Mucosa of gallbladder (tissue), 1 donor: ENCODE measurements at places on chromosomes 13 and 19. TPM values are rescaled to one million over a fixed set of nuclear protein-coding genes. Genes with fewer than 3 reads are reported as not detected.

DNA sequence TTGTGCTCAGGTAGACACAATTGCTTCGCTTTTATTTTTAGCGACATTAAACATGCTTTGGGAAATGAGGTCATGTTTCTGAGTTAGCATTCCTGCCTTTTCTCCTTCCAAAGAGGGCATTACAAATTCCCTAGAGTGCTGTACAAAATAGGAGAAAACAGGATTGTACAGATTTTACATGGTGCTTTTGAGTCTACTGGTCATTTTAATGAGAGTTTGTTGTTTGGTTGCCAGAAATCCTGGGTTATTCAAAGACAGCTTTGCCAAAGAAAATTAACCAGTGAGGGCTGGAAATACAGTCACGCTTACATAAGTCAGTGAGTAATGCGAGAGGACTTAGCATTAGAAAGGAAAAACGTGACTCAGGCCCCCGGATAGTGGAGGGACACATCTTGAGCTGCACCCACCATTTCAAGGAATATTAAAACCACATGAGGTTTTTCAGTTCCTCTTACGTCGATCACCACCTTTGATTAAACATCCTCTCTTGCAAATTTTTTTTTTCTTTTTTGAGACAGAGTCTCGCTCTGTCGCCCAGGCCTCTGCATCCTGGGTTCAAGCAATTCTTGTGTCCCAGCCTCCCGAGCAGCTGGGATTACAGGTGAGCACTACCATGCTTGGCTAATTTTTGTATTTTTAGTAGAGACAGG, 55.4 kb downstream of the SACS start:
- no peak for DNase-seq

Gene ZNF112
- 6.0 TPM for total RNA-seq

- DNase-seq: no peak
Measured at GRCh38 chr13:37106642-37107041, 1.2 kb upstream of the CSNK1A1L start.

GRCh38 chr19:4425537-4425936, 23.1 kb downstream of the CHAF1A start:
- no peak for DNase-seq

Gene ZNF581
- total RNA-seq: 22.2 TPM

Gene TPTE2
- total RNA-seq: not detected

DNA sequence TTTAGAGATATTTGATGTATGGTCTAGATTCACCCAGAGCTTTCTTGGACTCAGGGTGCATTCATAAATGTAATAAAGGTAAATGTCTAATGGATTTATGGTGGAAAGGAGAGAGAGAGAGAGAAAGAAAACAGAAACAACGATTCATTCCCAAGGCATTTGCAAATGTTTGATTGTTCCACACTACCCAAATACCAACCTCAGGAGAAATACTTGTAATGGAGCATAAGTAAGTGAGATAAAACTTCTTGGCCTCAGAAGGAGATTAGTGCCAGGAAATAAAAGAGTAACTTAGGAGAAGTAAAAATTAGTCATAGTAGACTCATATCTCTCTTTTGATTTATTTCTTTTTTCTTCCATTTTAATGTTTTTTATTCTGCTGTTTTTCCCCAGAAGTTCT, 40.6 kb upstream of the DGKH start:
- no peak for DNase-seq

- DNase-seq: no peak
Measured at GRCh38 chr19:48735031-48735615, 5.3 kb downstream of the RASIP1 start.

Gene COMP
- 2.0 TPM for total RNA-seq

Gene BCKDHA
- 26.4 TPM for total RNA-seq

- no peak for DNase-seq
Measured at GRCh38 chr19:42206871-42207755, 10.4 kb downstream of the DEDD2 start.

- DNase-seq: no peak
Measured at GRCh38 chr13:99197117-99197651, 3.5 kb upstream of the UBAC2 start.

Gene ZNF296
- 2.3 TPM for total RNA-seq

DNA sequence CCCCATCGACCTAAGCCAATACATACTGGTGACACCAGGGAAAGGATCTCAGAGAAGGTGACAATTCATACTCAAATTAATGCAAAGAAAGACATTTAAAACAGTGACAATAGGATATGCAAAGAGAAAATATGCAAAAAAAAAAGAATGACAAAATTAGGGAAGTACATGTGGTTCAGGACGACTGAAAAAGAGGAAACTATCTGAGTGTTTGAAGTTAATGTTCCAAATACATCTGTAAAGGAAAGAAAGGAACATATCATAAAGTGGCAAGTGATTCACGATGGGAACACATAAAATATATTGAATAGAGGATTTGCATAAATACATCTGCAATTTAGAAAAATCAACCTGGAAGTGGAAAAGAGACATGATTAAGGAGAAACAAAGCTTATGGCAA, 441.4 kb downstream of the SLITRK5 start:
- DNase-seq: no peak

Gene CABP5
- not detected for total RNA-seq

GRCh38 chr19:42552086-42553065, 24.1 kb upstream of the CEACAM1 start:
- no peak for DNase-seq

DNA sequence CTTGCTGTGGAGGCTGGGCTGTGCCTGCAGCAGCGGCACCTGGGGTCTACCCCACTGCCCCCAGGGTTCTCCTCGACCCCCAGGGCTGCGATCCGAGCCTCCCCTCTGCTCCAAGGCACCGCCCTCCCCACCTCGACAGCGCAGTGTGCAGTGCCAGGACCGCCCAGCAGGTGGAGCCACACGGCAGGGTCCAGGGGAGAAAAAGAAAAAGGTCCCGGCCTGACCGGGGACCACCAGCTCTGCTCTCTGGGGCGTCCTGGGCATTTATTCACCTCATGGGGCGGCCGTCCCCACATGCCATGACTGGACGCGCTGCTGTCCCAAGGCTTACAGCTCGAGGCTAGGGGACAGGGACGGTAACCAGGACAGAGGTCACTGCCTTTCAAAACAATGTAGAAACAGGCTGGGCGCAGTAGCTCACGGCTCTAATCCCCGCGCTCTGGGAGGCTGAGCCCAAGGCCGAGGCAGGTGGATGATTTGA, 10.6 kb downstream of the REXO1 start:
- DNase-seq: no peak

Gene PABPC3
- total RNA-seq: 0.14 TPM

DNA sequence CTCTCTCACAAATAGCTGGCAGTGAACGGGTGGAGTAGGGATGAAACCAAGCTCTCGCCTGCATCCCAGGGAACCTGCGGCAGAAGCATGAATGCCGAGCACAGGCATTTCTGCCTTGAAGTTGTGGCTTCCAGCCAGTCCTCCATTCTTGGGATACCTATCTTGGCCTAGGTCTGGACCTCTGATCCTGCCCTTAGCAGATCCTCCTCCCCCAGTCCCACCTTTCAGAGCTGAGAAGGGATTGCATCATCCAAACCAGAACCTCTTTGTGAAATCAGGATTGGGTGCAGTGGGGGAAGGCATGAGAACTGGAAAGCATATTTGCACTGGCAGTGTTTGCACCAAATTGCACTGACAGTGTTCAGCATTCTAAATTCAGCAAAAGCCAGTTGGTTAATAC, 5.8 kb downstream of the ZNF780A start:
- DNase-seq: no peak

DNA sequence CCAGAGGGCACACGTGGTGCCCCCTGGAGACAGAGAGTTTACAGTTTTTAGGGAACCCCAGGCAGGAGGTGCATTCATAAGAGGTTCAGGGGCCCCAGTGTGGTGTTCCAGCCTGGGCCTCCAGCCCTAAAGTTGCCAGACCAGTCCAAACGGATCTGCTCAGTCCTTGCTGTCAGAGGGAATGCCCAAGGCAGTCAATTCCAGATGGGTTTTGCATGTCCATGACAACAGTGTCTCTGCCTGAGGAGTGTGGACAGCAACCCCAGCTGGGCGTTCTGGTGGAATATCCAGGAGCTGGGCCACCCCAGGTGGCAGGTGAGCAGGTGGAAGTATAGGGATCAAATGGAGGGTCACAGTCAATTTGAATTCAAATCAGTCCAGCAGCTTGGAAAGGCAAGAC, 25.3 kb downstream of the FBXO27 start:
- no peak for DNase-seq

DNA sequence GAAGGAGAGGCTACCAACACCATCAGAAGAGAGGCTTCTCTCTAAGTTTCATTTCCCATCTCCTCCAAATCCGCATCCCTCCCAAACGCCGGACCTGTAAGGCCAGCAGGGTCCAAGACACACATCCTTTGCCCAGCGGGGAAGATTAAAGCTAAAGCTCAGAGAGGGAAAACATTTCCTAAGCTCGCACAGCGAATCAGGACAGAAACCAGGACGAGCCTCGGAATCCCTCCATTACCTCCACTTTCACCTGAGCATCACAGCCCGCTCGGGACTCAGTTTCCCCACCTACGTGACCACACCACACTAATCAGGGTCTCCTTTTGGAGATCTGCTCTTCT, 711 bp upstream of the FOSB start:
- DNase-seq: no peak

- no peak for DNase-seq
Measured at GRCh38 chr19:17775991-17776803, 18.7 kb upstream of the B3GNT3 start.

DNA sequence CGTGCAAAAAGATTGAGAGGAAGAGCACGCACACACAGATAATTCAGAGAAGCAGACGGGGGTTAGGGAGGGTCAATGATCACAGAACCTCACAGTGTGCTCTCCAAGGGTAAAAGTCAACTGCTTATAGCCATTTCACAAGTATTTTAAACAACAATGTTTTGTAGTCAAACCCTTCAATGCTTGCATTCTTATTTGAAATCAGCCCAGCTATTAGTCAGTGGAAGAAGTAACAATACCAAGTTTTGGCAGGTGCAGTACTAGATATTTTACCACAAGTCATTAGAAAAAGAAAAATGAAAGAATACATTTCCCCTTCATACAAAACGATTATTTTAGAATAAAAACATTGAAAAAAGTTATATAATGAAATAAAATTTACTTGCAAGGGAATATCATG, 2.6 kb downstream of the CSNK1A1L start:
- DNase-seq: no peak

DNA sequence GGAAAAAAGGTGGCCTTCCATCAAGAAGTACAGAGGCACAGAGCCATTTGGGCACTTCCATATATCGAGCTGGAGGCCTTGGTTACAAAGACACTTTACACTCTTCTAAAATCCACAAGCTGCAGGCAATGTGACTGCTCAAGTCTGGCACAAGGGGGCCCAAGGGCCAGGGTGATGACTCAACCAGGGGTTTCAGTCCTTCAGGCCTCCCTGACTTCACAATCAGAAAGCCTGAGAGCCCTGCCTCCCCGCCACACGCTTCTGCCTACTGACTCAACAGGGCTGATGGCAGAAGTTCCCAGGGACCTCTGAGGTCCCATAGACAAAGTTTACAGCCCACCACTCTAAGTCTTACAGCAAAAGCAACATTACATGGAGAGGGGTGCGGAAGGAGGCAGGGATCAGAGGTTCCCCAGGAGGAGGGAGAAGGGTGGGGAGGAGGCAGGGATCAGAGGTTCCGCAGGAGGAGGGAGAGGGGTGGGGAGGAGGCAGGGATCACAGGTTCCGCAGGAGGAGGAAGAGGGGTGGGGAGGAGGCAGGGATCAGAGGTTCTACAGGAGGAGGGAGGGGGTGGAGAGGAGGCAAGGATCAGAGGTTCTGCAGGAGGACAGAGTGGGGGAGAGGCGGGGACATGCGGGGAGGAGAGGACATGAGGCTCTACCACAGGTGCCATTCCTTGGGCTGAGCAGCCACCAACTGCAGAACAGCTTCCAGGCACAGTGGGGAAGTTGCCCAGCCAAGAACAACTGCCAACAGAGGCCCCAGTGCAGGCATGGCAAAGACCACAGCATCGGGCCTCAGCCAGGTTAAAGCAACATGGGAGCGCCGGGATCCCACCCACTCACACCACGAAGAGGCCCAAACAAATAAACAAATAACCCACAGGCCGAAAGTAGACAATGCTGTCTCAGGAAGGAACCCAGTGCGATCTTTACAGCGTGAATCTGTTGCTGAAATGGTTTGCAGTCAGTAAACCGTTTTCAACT, 52.0 kb downstream of the SLC7A1 start:
- no peak for DNase-seq

DNA sequence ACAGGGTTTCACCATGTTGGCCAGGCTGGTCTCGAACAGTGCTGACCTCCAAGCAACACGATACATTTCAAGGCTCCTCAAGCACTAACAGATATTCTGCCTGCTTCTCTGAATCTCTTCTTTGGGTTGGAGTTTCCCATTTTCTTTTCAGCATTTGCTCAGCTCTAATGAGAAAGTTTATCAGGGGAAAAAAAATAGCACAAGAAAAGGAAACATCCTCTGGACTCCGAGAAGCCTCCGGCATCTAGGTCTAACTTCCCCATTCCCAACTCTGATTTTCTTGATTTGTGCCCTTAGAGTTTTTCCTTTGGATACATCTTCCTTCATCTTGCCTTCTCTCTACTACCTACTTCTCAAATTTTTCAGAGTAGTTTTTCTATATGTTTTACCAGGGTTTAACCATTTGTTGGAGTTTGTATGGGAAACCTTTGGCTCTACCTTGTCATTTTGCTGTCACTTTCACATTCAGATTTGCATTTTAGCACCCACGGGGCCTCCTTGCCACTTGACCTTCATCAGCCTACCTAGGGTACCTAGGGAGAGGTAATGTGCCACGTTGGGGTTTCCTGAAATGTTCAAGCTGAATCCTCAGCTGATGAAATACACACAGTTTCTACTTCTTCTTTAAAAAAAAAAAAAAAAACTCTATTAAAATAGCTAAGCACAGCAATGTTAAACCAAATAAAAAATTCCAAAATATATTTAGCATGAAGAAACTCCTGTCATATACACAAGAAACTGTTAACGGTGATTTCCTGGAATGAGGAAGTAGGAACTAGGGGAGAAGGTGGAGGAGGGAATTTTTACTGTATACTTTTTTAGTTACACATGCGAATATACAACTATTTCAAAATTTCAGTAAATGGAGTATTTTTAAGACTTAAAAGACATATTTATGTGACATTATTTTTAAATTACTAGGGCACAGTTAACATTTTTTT, 5.1 kb upstream of the USP12 start:
- no peak for DNase-seq

GRCh38 chr13:33139780-33140535, 123.7 kb downstream of the KL start:
- DNase-seq: no peak

GRCh38 chr19:8240274-8241229, 31.4 kb downstream of the CERS4 start:
- peak; percentile 89 for DNase-seq

- no peak for DNase-seq
Measured at GRCh38 chr19:51157265-51157664, 15.2 kb downstream of the SIGLEC7 start.

Gene VSTM1
- total RNA-seq: not detected

Gene PCP2
- total RNA-seq: 4.7 TPM

GRCh38 chr19:6414793-6415590, 9.6 kb downstream of the KHSRP start:
- DNase-seq: no peak

GRCh38 chr19:40831502-40832430, 18.5 kb downstream of the CYP2A6 start:
- DNase-seq: no peak

DNA sequence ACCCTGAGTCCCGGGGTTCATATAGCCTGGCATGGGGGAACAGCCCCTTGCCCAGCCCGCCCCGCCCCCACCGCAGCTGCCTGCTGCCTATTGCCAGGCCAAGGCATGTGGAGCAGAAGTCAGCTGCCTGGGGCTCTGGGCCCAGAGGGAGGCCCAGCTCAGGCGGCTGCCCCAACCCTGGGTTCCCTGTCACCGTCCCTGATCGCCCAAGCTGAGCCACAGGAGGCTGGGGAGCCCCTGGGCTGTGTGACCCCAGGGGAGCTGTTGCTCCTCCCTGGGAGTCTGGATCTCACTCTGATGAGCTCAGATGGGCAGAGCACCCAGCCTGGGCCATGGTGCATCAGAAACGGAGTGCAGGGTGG, 1.4 kb downstream of the PLIN4 start:
- DNase-seq: no peak
